Activated effector memory CD4-positive, alpha-beta T cell treated with anti-CD3 and anti-CD28 coated beads, Interleukin-2, amount 50 U/mL, for 16 hours (primary cell): ENCODE measurements at places on chromosomes 3 and 15.

DNA sequence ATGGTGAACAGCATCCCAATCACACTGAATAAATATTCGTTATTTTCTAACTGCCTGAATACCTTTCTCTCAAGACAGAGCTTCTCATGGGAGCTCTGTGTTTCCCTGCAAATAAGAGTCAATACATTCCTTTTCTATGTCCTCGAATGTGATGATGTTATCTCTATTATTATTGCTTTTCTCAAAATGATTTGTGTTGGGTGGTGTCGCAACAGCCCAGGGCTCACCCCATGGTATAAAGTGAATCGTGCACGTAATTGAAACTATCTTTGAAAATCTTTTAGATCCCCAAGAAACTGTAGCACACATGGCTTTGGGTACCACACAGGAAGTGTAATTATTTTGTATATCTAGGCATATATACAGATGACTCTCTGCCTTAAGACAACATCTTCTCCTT is 190.6 kb upstream of the LRTM1 start:
- no peak for DNase-seq

- DNase-seq: peak; percentile 76
Measured at GRCh38 chr3:194137008-194137505, 1.1 kb downstream of the HES1 start.

DNA sequence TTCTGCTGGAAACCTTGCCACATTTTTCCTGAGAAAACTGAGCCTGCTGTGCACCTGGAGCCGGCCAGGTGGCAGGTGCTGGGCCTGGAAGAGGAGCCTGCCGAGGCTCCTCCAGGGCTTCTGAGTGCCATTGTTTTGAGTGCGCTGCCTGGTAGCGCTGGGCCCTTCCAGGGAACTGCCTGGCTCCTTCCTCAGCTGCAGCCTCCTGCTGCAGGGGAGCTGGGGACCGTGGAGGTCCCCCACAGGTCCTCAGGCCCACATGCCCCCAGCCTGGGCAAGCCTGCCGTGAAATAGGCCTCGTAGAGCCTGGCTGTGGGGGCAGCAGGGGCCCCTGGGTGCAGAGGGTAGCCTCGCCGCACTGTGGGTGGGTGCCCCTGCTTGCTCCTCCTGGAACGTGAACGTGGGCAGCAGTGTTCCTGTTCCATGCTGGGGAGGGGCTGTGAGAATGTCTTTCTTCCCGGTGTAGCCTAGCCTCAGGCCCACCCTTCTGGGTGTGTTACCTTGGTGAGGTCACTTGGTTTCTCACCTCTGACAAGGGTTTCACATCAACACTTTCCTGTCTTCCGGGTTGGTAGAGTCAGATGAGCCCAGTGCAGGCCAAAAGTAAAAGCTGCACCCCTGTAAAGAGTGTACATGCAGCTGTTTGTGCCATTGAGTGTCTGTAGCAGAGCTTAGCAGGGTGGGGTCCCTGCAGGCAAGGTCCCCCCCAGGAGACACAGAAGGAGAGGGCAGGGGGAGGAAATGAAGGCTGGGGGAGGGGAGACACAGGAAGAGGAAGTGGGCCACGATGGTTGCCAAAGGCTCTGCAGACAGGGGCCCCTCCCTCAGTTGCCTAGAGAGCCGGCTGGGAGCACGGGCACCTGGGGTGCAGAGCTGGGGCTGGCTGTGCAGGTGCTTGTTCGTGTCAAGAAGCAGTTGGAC is 34.5 kb downstream of the KLF13 start:
- peak; percentile 87 for DNase-seq

DNA sequence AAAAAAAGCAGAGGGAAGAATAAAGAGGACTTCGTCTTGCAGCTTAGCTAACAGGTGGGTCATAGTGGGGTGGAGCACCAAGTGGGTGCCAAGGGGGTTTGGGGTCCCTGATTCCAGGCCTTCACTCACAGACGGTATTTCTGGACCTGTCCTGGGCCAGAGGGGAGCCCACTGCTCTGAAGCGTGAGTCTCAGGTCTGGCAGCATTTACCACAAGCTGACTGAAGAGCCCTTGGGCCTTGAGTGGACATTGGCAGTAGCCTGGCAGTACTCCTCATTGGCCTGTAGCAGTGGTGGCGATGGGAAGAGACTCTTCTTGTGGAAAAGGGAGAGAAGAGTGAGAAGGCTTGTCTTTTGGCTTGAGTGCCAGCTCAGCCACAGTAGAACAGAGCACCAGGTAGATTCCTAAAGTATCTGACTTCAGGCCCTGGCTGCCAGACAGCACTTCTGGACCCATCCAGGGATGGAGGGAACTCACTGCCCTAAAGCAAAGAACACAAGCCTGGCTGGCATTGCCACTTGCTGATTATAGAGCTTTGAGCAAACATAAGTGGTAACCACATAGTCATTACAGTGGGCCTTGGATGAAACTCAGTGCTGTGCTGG is 72.9 kb downstream of the GLDN start:
- no peak for DNase-seq

DNA sequence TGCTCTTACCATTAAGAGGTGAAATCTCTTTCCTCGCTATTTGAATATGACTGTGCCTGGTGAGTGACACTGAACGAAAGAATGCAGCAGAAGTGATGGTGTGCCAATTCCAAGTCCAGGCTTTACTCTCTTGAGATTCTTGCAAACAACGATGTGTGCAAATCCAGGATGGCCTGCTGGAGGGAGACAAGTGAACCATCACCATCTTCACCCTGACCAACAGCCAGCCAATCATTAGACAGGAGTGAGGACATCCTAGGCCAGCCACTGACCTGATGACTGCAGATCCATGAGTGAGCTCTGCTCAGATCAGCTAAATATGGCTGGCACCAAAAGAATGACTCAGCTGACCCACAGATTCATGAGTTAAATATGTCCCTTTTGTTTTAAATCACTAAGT is 878.0 kb downstream of the PDCD6IP start:
- DNase-seq: no peak

DNA sequence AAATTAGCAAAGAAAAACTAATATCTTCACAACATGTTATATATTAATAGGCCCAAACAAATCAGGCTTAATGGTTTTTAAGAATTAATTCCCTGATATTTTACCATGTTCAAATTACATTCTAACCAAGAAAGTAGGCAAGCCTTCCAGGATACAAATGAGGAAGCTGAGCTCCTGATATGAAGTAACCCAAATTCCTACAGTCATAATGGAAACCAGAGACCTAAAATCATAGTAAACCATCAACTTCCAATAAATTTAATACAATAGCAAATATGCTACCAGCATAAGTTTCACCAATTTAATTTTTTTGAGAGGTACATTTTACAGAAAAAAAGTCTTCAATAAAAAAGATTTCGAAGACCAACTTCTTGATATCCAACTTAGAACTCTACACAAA is 3.8 kb downstream of the DCBLD2 start:
- no peak for DNase-seq

DNA sequence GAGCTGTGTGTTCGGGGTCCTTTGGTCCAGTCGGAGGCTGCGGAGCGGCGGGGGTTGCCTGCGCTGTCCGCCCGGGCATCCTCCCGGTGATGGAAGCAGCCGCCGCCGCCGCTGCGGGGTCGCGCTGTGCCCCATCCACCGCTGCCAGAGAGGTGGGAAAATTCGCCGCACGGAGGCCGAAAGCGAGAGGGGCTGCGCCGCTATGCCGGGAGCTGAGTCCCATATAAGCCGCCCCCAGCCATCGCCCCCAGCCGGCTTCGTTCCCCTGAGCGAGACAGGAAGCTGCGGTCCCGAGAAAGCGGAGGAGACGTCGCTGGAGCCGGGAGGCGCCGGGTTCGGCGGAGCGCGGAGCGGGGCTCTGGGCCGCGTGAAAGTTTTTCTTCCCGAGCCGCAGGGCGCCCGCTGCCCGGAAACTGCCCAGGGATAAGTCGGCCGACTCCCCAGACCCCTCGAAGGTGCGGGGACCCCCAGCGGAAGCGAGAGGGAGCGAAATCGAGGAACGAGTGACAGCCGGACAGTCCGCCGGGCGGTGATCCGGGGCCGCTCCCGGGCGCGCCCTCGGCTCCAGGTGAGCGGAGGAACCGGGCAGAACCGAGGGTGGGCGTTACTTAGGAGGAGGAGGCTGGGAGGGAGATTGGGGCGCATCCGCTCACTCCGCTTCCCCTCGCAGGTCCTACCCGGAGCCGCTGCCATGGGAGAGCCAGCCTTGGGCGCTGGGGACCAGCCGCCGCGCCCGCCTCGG is 574 bp downstream of the CHST2 start:
- DNase-seq: peak; percentile 73

DNA sequence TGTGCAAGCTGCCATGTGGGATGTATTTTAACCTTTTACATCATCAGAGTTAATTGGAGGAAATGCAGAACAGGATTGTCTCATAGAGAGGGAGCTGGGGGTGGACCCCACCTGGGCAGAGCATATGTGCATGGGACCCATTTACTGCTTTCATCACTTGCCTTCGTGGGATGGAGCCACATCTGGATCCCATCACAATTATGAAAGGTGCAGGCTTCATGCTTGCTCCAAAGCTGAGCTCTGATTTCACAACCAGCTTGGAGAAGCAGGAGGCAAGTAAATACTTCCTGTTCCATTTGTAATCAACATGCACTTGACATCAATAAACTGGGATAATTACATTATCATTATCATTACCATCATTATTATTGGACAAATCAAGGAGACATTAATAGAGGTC is 161.9 kb downstream of the ALDH1A2 start:
- no peak for DNase-seq

DNA sequence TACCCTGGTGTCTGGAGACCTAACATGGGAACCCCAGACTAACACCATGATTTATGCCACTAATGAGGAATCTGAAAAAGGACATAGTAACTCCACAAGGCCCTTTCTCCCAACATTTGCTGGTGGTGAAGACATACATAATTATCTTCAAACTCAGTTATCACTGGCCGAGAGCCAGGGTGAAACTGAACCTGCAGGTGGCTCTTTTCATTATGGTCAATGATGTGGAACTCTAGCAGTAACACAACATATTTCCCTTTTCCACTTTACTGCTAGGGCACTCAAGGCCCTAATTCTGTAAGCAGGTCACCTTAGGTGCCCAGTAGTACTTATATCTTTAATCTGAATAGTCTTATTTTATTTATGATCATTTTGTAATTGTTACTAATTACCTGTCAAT is 326.4 kb upstream of the SATB1 start:
- DNase-seq: no peak

DNA sequence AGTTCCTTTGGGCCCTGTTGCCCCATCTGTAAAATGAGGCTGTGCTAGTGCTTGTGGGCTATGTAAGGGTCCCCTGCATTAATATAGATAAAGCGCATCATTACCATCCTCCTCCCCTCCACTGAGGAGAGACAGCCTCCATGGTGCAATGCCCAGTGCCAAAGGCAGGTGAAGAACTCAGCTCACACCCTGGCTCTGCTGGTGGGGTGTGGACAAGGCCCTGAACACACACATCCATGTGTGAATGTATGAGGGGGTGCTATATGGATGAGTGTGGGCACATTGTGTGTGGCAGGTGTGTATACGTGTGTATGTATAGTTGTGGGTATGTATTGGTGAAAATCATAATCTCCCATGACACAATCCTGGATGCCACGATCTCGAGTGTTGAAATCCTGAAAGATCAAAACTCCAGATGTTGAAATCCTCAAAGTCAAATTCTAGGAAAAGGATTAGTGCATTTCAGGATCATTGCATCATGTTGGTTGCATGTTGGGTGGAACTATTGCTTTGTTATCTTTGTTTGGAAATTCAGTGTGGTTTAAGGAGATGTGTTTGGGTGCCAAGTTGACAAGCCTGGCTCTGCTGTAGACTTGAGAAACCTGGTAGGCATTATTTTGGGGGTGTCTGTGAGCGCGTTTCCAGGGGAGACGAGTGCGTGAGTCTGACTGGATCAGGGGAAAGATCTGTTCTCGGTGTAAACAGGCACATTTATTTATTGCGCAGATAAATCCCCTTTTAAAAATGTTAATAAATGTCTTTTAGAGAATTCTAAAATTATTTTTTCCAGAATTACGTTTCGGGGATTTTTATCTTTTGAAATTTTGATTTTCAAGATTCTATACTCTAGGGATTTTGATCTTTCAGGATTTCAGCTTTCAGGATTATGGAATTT is 42.0 kb upstream of the SEC61A1 start:
- DNase-seq: no peak

DNA sequence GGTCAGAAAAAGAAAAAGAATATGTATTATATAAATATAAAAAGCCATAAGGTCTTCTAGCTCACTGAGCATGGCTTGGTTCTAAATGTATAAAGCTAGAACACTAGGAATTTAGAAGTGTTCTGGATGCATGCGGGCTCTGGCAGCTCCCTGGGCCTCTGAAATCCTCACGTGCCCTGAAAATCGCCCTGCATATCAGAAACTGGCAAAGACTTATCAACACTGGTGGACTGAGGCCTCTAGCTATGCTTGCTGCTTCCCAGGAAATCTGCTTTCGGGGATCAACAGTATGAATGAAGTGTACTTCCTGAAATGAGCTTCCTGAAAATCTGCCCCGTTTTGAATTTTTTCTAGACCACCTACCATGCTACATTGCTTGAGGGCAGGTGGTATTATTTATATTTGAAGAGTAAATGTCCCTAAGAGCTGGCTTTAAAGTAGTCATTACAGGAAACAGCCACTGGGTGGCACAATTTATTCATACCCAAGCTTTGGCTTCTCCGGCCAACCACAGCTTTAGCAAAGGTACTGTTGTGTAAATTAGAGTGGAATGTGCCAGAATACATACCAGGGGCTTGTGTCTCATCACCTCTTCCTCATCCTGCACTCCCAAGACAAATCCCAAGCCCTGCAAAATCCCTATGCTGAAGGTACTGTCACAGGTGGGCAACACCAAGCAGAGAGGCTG is 17.7 kb downstream of the CRTAP start:
- DNase-seq: no peak

GRCh38 chr15:69979262-69979661 is 118.5 kb downstream of the TLE3 start:
- no peak for DNase-seq

GRCh38 chr15:98873441-98874218 is 134.0 kb downstream of the PGPEP1L start:
- no peak for DNase-seq

GRCh38 chr3:70861855-70862254 is 549.4 kb upstream of the MDFIC2 start:
- DNase-seq: no peak

- DNase-seq: no peak
Measured at GRCh38 chr3:64627471-64628321, 60.1 kb downstream of the ADAMTS9 start.
